Stimulated activated CD8-positive, alpha-beta memory T cell treated with anti-CD3 and anti-CD28 coated beads, Interleukin-7, amount 100 ng/mL, for 24 hours (primary cell): ENCODE measurements at places on chromosomes 1 and 21.

DNA sequence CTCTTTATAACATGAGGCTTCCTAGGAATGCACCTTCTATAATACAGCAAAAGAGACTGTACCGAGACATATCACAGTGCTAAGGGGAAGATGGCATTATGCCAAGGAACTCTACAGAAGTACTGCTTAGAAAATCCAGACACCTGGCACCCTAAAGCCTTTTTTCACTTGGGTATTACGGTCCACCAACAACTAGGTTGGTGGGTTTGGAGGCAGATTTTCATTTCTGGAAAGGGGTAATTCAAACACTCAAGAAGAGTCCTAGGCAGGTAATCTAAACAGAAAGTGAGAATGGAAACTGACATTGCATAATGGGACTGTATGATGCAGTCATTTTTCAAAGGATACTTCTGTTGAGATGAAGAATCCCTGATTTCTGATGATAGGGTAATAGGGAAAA, 19.6 kb downstream of the SCMH1 start:
- no peak for DNase-seq

DNA sequence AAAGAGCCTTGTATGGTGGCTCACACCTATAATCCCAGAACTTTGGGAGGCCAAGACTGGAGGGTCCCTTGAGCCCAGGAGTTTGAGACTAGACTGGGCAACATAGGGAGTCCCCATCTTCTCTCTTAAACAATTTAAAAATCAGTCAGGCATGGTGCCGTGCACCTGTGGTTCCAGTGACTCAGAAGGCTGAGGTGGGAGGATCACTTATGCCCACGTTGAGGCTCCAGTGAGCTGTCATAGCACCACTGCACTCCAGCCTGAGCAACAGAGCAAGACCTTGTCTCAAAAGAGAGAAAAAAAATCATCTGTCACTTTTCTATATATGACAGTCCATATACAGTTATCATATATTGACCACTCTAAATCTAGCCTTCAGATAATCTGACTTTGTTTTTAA, 658.3 kb downstream of the LTN1 start:
- DNase-seq, result no peak

- DNase-seq, result no peak
Measured at GRCh38 chr1:25743164-25744139, 56.5 kb upstream of the SELENON start.

DNA sequence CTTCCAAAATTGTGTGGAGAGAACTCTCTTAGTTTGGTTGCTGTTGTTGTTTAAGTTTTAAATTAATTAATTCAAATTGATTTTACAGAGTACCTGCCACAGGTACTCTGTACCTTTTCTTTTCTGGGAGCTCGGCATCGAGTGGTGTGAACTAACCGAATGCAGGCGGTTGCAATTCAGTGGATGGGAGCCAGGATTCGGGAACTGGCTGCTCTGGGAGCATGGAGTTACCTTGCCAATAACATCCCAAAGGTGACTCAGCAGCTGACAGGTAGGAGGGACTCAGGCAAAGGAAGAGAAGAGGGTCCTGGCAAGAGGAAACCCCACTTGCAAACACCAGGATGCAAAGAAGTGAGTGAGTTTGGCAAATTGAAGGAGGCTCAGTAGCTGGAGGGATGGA, 24.7 kb upstream of the KANK4 start:
- DNase-seq, result no peak

DNA sequence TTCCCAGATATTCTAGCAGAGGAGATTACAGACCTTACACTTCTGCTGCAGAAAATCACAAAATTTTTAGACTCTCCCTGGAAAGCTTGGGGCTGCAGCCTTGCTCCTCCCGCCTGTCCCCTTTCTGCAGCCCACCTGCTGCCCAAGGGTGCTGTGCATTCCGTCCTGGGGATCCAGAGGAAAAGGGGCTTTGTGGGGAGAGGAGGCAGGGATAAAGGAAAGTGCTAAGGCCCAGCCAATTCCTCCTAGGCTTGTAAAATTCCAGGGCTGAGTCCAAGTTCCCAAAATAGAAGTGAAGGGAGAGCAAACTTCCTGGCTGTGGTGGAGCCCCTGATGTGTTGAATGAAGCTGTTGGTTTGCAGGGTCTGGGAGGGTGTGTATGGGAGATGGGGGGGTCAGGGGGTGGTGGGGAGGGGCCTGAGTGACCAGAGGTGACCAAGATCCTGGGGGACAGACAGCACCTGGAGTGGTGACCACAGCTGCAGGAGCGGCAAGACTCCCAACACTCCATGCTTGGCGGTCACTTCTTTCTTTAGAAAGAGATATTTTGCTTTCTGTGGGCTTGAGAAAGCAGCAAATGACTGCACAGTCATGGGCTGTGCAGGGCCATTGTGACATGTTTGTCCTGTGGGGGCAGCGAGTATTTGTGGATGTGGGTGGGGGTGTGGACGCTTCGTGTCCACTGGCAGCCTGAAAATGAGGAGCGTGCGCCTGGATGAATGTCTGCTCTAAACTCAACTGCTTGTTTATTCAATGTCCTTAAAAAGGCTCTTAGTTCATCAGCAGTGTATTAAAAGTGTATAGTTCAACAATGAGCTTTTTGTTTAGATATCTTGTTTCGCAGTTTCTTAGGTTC, 68.4 kb downstream of the TLR5 start:
- DNase-seq, result no peak

- DNase-seq, result no peak
Measured at GRCh38 chr1:201229095-201229494, 38.5 kb downstream of the IGFN1 start.

- DNase-seq, result no peak
Measured at GRCh38 chr1:206779638-206780037, 7.3 kb upstream of the IL10 start.

- DNase-seq, result no peak
Measured at GRCh38 chr1:152566681-152567080, at the start of gene LCE3E. Gene LCE3E (minus strand): TSS chr1:152566780. CDS start chr1:152566208, 572 bp downstream.

DNA sequence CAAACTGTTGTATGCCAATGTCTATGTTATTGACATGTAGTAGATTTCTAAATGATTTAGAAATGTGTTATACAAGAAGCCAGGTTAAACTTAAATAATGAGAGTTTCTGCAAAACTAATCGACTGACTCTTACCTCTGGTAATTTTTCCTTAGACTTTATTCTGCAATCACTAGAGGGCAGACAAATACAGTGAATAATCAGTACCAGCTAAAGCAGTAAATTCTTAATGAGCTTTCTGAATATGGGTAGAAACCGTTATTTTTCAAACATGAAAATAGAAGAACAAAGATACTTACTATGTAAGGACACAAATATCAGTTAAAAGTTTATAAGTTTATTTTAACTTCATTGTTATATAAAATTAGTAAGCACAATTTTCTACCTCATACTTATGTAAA, 97.9 kb upstream of the RGS1 start:
- DNase-seq, result no peak

GRCh38 chr1:163178628-163179027, 24.1 kb downstream of the RGS5 start:
- DNase-seq, result no peak

- peak; percentile 81 for DNase-seq
Measured at GRCh38 chr1:16217061-16217785, 4.8 kb upstream of the ARHGEF19 start.

DNA sequence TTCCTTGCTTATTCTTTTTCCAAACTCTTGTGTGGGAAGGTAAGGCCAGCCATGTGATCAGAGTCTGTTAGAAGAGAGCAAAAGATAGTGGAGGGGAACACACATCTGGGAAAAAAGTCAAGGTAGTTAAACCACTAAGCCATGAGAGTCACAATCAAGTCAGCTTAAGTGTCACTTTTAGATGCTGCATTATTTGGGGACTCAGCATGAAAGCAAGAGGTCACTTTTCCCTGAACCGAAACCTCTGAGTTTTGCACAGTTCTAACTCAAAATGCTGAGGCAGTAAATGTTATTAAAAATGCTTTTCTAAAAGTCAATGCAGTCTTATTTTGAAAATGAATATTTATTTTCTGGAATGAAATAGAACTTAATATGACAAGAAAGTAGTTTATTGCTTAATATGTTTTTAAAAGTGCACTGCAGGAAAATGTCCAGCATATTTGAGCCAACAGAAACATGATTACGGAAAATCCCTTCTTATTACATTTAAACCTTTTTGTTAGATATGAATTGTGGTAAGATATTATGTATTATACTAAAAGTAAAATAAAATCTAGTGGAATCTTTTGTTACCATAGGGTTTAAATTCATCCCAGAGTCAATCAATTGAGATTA, 69.3 kb downstream of the RBM11 start:
- no peak for DNase-seq

GRCh38 chr1:61426254-61426653, 298.7 kb downstream of the TM2D1 start:
- no peak for DNase-seq

DNA sequence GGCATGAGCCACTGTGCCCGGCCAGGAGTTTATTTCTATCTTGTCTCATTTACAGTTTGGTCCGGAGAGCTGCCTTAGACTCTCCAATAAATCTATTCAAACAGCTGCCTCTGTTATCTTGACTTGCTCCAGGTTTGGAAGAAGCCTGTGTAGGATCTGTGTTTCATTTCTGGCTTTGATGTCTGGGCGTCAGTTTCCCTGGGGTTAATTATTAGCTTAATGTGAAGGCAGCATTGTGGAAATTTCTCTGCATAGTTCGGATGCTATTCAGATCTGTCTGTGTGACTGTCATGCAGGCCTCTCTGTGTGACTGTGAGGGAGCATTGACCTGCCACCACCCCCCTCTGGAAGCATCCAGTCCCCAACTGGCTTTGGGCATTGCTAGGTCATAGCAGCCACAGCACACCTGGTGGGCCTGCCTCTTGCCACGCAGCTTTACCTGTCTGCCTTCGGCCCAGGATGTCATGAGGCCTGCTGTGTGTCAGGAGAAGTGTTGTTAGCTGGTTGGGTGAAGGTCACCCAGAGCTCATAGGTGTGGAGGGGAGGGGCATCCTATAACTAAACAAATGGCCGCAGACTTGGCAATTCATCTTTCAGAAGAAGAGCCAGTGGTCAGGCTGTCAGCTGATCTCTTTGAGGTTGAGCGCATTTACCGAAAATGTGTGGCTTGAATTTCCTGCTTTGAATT, 9.8 kb downstream of the IFNGR2 start:
- no peak for DNase-seq

- no peak for DNase-seq
Measured at GRCh38 chr1:33435096-33435820, 4.4 kb upstream of the PHC2 start.

DNA sequence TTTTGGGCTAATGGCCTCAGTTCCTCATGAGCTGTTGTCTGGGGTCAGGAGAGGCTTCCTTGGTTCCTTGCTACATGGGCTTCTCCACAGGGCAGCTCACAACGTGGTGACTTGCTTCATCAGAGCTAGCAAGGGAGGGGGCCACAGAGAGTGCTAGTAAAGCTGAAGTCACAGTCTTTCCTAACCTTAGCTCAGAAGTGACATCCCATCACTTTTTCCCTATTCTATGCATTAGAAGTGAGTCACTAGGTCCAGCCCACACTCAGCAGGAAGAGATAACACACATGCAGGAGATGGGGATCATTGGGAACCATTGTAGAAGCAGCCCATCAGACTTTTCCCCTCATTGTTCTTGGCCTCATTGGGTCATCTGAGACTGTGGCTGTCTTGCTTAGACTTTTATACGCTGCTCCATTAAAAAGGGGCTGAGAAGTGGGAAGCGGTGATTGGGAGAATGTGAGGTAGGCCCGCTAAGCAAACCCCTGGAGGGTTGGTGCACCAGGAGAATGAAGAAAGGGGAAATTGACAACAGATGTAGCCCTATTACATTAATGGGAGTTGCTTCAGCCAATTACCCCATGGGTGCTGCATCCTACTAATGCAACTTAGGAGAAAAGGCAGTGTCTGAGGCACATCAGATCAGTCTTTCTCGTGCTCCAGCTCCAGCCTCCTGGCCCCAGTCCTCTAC, 22.1 kb upstream of the IGSF21 start:
- no peak for DNase-seq

DNA sequence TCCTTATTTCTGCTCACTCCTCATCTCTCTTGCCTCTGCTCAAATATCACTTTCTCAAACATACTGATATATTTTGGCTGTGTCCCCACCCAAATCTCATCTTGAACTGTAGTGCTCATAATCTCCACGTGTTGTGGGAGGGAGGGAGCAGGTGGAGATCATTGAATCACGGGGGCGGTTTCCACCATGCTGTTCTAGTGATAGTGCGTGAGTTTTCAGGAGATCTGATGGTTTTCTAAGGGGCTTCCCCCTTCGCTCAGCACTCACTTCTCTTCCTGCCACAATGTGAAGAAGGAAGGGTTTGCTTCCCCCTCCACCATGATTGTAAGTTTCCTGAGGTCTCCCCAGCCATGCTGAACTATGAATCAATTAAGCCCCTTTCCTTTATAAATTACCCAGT, 26.6 kb downstream of the ZBTB8OS start:
- DNase-seq, result no peak

- no peak for DNase-seq
Measured at GRCh38 chr1:43577655-43578542, 47.2 kb downstream of the PTPRF start.

DNA sequence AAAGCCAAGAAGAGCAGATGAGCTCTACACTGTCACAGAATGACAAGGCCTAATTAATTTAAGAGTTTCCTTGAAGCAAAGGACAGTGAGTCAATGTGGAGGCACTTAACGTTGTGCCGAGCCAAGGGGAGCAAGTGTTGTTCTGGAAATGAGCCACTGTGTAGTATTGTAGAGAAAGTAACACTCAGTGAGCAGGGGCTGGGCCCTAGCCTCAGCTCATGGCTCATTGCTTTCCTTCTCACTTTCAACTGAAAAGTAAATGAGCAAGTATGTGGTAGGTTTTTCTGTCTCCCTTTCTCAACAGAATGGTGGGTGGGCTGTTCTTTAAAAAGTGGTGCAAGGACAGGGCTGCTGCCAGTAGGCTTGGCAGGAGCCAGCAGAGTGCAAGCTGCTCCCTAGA, 11.8 kb upstream of the KIAA0040 start:
- DNase-seq, result no peak

GRCh38 chr1:37677143-37677439, 15.2 kb upstream of the CDCA8 start:
- no peak for DNase-seq

DNA sequence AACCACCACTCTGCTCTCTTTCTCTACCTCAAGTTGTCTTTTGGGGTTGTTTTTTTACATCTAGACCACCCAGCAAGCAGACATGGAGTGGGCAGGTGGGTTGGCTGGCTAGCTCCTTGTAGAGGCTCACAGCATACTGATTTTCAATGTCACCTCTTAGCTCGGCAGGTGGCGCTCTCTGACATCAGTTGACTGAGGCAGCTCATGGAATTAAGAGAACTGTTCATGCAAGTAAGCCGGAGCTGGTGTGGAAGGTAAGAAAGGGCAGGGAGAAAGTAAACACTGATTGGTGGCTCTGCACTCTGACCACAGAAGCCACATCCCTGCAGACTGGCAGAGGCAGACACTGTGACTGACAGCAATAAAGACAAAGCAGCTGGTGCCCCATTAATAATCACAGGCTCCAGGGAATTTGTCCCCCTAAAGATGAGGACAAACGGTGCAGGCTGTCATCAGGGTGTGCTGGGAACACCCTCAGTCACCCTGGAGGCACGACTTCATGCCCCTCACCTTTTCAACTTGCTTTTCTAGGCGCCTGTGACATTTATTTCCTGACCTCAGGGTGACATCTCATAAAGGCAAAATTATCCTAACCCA, 226.8 kb downstream of the LMX1A start:
- no peak for DNase-seq
